ENCODE measurements at places on chromosomes 2 and 18.

- no peak for DNase-seq
These were observed 73.8 kb upstream of the RAB6C start for GRCh38 chr2:129905664-129906081.

- DNase-seq: no peak
These were observed 43.1 kb downstream of the ACKR3 start for GRCh38 chr2:236612737-236613136.

DNA sequence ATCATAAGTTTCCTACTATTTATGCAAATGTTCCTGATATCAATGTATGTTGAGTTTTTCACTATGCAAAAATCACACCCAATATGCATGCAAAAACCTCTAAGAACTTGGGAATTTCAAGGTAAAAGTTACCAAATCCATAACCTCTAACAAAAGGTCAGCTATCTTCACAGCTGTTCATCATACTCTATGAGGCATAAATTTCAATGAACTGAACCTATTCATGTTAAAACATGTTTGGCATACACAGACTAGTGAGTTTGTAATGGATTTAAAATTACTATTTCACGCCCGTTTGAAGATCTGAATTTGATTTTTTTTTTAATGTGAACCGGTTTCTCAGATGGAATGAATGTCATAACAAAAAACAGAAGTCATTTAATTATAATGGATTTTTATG is 100.2 kb downstream of the ATAD2B start:
- no peak for DNase-seq

GRCh38 chr18:8081267-8081666 is 514.2 kb downstream of the PTPRM start:
- no peak for DNase-seq

GRCh38 chr2:229300790-229301189 is 29.7 kb upstream of the PID1 start:
- DNase-seq: no peak

DNA sequence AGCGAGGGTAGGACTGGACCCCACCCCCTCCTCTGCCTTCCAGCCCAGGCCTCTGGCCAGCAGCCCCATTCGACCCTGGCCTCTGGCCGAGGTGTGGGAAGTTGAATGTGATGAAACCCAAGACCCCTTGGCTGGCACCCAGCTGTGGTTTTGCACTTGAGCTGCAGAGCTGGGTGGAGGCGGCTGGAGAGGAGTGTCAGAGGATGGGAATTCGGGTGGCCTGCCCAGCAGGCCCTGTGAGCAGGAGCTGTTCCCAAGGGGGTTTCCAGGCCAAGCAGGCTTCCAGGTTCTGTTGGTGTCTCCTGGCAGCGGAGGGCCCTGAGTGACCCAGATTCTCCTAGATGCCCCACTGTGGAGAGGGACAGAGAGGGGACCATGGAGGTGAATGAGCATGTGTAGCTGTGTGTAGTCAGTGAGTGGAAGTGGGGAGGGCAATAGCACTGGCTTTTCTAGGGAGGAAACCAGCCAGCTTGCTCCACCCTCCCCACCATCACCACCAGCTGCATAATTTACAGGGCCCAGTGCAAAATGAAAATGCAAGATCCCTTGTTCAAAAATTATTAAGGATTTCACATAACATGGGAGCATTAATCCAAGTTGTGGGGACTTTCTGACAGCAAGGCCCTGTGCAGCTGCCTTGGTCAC is 172.2 kb upstream of the HAAO start:
- peak; percentile 98 for DNase-seq

DNA sequence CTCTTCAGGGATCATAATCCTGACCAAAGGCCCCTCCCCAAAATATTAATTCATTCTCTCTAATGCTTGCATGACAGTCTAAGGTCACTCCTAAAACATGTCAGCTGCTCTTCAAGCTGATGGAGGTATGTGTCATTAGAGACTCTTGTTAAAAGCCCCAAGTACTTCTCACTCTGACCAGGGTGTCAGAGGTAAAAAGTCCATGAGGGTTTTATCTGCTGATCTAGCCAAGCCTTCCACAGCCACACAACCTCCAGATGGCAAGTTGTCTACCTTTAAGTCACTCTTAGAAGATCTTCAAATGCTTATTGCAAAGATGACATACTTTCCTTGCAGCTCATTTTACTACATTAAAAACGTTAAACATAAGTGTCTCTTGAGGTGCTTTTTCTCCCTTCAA is 83.6 kb upstream of the ETAA1 start:
- DNase-seq: no peak

GRCh38 chr2:236956031-236956618 is 129.6 kb upstream of the COPS8 start:
- DNase-seq: no peak

- no peak for DNase-seq
These were observed 521.8 kb upstream of the ID2 start for GRCh38 chr2:8159966-8160603.

DNA sequence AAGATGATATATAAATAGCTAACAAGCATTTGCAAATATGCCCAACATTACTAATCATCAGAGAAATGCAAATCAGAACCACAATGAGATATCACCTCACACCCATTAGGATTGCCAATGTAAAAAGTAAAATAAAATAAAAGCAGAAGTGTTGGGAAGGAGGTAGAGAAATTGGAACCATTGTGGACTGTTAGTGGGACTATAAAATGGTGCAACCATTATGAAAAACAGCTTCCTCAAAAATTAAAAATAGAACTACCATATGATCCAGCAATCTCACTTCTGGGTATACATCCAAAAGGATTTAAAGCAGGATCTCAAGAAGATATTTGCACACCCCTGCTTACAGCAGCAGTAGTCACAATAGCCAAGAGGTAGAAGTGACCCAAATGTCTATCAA is 99.8 kb upstream of the DAPL1 start:
- DNase-seq: no peak

- DNase-seq: no peak
These were observed 31.1 kb upstream of the TRAPPC8 start for GRCh38 chr18:31973929-31974546.

DNA sequence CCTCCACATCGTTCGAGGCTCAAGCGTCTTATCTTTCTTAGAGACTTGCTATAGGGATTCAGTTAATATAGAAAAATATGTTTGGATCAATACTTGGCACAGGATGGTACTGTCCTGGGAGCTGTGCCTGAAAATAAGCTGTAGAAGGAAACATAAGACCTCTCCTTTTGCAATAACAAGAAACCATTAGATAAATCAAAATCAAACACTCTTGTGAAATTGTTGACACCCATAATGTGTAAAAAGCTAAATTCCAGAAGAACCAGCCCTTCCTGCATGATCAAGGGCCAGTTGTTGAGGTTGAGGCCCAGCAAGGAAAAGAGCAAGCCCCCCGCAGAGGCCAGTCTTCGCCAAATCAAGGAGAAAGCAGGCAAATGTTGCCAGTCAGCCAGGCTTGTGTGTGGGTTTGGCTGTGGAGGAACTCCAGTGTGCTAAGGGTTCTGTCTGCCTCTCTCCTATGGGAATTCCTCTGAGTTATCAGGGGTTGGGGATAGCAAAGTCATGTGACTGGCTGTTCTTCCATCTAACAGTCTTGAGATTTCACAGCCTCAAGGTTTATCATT is 185.7 kb downstream of the ACKR3 start:
- DNase-seq: no peak

DNA sequence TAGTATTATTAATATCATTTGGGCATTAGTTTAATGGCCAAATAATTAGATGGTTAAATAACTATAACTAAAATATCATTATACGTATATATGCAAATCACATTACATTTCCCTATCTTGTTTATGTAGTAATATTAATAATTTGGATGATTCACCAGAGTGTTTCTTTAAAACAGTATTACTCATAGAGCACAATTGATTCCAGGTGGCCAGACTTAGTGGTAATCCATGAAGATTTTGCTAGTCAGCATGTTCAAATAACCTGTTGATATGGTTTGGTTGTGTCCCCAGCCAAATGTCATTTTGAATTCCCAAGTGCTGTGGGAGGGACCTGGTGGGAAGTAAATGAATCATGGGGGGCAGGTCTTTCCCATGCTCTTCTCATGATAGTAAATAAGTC is 782.3 kb downstream of the LRP1B start:
- DNase-seq: no peak

- no peak for DNase-seq
These were observed 6.9 kb downstream of the APOB start for GRCh38 chr2:21036708-21037670.

- DNase-seq: no peak
These were observed 1534.4 kb downstream of the LRP1B start for GRCh38 chr2:140596447-140596846.

GRCh38 chr2:234231460-234231859 is 181.0 kb downstream of the SPP2 start:
- no peak for DNase-seq

GRCh38 chr2:223740679-223741078 is 96.7 kb downstream of the AP1S3 start:
- no peak for DNase-seq

DNA sequence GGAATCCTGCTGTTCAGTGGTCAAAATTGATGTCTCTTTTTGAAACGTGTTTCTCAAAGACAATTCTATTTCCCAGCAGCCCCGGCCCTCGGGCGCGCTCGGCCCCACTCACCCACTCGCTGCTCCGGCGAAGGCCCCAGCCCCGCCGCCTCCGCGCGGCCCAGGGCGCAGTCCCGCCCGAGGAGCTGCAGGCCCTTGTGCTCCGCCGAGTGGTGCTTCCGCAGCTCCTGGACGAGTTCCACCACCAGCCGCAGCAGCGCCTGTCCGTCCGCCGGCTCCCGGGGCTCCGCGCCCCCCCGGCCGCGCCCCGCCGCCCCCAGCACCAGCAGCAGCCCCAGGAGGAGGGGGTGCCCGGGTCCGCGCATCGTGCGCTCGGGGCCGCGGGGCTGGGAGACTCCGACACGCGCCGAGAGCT is 413 bp downstream of the ALKAL2 start:
- DNase-seq: no peak

DNA sequence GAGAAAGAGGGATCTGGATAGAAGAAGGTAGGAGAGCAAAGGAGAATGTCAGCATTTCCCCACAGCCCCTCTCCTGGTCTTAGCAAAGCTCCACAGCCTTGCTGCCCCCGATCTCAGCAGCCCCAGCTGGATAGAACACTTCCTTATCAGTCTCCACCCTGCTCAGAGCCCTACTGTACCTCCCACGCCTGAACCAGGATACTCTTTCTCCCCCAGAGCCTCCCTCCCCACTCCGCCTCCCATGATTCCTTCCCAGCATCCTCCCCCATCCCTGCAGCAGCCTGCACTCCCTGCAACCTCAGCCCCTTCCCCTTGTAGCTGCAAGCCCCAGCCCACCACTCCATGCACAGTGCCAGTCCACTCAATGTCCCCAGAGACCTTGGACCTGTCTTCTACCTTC is 25.8 kb downstream of the PLB1 start:
- DNase-seq: no peak

DNA sequence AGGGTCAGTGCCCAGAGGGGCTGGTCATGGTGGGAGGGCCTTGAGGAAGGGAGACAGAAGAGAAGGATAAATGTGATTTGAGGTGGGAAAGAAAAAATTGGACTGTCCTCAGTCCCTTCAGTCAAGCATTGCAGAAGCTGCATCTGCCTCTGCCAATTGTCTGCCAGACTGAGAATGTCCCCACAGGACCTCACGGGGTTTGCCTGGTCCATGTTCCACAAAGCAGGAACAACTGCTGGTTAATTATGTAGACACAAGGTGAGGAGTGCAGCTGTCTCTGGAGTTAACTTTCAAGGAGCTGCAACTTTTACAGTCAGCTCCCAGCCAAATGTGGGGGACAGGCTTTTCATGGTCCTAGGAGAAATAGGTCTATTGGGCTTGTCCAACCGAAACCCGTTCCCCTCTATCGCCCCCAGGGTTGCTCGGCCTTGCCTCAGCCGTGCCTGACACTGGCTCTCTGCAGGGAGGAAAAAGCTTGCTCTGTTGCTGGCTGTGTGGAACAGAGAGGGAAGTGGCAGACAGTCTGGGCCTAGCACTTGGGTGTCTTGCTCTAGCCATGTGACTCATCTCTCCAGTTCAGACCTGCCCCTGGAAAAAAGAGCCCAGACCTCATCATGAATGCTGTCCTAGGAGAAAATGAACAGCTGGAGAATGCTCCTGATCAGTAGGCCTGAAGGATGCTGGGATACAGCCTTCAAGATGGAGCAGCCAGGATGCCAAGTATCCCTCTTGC is 31.1 kb upstream of the PAX8 start:
- no peak for DNase-seq

DNA sequence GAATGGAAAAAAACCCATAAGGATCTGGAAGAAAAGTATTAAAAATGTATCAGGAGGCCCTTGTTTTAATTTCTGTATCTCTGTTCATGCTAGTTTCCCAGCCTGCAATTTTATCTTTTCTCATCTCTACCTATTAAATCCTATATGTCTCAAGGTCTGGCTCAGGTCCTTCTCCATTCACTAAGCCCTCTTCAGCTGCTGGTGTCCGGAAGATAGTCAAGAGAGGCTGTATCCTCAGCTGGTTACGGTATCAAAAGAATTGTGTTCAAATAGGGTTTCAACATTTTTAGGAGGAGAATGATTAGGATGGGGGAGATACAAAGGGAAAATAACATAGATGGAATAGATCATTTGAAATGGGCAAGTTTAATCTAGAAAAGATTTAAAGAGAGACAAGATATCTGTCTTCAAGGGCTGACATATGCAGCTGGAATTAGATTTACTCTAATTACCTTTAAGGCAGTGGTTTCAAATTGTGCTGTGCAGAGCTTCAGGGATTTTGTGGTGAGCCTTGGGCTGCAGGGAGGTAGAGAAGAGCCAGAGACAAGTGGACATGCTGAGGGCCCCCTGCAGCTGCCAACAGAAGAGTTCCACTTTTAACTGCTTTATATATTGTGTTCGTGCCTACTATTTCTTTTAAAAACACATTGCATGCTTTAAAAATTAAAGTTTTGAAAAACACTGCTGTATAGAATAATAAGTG is 24.1 kb downstream of the GREB1L start:
- DNase-seq: no peak

GRCh38 chr2:147045113-147045512 is 799.7 kb upstream of the ACVR2A start:
- DNase-seq: no peak

GRCh38 chr2:212773808-212774339 is 235.3 kb upstream of the ERBB4 start:
- no peak for DNase-seq

GRCh38 chr18:34691614-34692013 is 18.5 kb upstream of the DTNA start:
- no peak for DNase-seq

- no peak for DNase-seq
These were observed 106.7 kb upstream of the PGAP1 start for GRCh38 chr2:197033222-197033621.

DNA sequence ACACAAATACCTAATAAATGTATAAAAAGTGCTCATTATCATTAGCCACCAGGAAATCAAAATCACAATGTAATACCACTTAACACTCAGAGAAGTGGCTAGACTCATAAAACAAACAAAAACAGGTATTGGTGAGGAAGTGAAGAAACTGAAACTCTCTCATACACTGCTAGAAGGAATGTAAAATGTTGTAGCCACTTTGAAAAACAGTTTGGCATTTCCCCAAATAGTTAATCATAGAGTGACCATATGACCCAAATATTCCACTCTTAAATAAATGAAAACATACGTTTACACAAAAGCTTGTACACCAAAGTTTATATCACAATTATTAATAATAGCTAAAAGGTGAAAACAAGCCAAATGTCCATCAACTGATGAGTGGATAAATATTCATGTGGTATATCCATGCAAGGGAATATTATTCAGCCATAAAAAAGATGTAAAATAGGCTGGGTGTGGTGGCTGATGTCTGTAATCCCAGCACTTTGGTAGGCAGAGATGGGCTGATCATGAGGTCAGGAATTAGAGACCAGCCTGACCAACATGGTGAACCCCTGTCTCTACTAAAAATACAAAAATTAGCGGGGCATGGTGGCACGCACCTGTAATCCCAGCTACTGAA is 86.2 kb upstream of the COL5A2 start:
- DNase-seq: no peak

GRCh38 chr2:120241684-120242083 is 11.0 kb upstream of the RALB start:
- no peak for DNase-seq
